ENCODE measurements at places on chromosomes 4 and X. TPM values are rescaled to one million over a fixed set of nuclear protein-coding genes. Genes with fewer than 3 reads are reported as not detected.

Gene SLC10A3
- 9.0 TPM for total RNA-seq

Gene GLRA2
- total RNA-seq, result 0.20 TPM

Gene FAM3A
- total RNA-seq, result 13.7 TPM

Gene IQSEC2
- total RNA-seq, result 6.6 TPM

Gene ANXA10
- not detected for total RNA-seq

Gene ATRX
- 132 TPM for total RNA-seq

DNA sequence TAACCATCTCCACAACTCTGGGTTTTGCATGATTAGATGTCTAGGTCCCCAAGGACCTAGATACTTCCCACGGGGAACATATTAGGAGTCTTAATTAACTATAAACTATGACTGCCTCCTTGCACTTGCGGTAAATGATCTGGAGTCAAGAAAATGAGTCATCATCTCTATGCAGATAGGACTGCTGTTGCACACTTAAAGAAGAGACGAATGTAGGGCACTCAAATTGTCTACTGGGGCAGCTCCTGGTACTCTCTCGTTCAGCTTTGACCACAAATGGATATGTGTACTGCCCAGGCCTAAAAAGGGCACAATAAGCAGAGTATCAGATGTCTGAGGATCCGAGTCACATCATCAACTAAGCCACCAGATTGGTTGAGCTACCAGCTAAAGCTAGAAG lies 1783.4 kb upstream of the AGA start:
- DNase-seq, result no peak

DNA sequence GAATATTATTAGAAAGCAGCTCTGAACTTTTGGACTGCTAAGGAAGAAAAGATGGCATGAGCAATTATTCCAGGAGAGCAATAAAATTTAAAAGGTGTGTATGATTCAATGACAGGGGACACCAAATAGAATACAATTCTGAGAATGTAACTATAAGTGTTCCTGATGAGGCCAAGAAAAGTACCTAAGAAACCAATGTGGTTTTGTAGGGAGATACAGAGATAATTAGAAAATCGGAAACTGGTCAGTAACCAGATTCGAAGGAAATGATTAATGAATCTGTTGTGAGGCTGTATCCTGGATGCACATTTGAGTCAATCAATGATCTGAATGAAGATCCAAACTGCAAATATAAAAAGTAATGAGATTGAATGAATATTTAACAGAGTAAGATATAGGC lies 6.0 kb downstream of the NOA1 start:
- DNase-seq, result no peak

DNA sequence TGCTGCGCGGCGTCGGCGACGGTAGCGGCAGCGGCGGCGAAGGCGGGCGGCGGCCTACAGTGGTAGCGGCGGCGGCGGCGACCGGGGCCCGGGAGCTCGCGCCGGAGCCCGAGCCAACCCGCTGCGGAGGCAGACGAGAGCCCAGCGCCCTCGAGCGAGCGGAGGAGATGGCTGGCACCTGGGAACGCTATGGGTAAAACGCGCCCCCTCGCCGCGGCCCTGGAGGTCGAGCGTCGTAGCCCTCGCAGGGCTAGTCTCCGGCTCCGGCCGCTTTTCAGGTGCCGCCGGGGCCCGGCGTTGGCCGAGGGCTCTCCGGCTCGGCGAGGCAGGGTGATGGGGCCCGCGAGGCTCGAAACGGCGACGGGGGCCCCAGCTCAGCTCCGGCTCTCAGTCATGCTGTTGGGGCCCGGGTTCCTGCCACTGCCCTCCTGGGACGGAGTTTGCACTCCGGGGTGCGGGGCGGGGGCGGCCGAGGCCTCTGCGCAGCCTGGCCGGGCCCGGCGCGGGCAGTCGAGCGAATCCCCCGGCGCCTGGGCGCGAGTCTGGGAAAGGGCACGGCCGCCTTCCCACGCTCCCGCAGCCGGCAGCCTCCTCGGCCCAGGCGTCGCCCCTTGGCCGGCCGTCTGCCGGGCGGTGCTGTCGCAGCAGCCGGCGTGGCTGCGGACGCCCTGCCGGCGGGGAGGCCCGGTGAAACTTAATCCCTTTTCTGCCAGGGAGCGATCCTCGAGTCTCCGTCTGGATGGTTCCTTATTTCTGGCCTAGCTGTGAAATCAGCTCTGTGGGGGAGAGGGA lies 768 bp downstream of the MID2 start:
- DNase-seq, result peak; percentile 15

DNA sequence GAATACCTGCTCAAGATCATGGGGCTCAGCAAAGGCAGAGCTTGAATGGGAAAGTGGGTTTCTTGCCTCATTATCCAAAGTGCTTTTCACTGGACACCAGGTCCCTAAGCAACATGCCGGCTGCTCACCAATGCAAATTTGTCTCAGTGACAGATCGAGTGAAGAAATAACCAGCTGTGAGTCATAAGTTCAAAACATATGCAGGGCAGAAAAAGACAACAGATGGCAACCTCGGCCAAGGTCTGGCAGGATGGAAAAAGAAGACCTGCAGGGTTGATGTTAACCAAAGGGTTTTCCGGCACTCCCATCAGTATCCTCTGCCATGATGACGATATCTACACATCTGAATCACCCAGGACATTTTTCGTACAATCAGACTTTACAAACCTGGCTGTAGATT lies 124.1 kb downstream of the AFAP1 start:
- DNase-seq, result no peak

DNA sequence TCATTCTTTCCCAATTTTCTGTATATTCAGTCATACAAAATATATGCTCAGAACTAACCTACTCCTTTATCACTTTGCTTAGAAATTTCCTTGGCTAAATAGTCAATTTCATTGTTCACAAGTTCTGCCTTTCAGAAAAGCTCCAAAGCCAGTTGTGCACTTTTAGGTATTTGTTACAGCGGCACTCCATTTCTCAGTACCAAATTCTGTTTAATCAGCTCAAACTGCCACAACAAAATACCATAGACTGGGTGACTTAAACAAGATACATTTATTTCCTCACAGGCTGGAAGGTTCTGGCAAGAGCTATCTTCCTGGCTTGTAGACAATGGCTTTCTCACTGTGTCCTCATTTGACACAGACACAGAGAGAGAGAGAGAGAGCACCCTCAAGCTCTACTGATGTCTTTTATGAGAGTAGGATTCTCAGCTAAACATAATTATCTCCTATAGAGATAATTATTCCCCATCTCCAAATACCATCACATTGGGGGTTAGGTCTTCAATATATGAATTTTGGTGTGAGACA lies 188.8 kb upstream of the FSTL5 start:
- DNase-seq, result no peak

GRCh38 chrX:22090181-22090580 lies 58.1 kb downstream of the PHEX start:
- DNase-seq, result no peak

GRCh38 chr4:105651884-105652283 lies 56.6 kb downstream of the INTS12 start:
- DNase-seq, result no peak

- no peak for DNase-seq
Measured at GRCh38 chrX:130560544-130560943, 158.8 kb downstream of the RBMX2 start.

- no peak for DNase-seq
Measured at GRCh38 chr4:94974773-94975172, 217.0 kb downstream of the BMPR1B start.

DNA sequence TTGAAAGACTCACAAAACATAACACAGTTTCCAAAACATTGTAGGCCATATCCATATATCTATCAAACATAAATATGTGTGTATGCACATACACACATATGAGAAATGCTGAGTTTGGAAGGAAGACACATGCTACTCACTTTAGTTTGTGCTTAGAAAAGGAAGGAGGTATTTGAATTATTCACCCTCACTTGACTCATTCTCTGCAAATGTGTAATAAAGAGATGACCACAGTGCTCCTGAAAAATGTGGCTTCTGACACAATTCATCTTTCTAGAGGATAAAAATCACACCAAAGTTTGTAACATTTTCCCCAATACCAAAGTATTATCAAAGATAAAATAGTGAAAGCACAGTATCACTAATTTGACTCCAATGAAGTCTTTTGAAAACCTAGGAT lies 950.1 kb downstream of the FAT4 start:
- no peak for DNase-seq

DNA sequence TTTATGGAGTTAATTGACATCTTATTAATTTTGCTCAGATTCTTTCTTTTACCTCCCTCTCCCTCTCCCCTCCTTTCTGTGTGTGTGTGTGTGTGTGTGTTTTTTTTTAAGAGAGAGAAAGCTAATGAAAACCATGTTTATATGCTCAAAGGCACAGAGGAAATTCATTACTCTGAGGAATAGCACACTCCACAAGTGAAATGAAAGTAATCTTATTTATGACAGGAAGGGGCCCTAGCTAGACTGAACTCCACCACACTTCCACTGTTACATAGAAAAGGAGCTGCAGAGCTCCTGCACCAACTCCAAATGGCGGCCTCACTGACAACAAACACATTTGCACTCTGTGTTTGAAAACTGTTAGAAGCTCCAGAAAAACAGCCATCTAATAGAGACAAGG lies 150.6 kb downstream of the RASL11B start:
- peak; percentile 93 for DNase-seq

DNA sequence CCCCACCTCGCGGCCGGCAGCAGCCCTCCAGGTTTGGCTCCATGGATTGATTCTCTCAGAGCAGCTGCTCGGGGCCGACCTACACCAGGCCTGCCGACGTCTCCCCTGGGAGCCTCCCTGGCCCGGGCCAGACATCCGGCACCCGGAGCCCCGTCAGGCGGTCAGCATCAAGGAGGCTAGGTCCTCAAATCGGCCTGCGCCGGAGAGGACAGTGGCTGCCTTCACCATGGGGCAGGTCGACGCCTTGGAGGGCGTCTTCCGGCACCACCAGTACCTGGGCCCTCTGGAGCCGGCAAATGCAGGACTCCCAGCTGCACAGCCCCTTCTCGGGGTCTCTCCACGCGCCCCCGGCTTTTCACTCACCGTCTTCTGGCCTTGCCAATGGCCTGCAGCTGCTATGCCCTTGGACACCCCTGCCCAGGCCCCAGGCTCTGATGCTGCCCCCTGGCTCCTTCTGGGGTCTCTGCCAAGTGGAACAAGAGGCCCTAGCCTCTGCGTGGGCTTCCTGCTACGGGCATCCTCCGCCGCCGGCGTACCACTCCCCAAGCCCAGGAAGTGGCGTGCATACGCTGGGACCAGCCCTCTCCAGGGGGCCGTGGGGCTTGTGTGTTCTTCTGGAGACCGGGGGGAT lies 341.8 kb downstream of the MAGEB5 start:
- no peak for DNase-seq

DNA sequence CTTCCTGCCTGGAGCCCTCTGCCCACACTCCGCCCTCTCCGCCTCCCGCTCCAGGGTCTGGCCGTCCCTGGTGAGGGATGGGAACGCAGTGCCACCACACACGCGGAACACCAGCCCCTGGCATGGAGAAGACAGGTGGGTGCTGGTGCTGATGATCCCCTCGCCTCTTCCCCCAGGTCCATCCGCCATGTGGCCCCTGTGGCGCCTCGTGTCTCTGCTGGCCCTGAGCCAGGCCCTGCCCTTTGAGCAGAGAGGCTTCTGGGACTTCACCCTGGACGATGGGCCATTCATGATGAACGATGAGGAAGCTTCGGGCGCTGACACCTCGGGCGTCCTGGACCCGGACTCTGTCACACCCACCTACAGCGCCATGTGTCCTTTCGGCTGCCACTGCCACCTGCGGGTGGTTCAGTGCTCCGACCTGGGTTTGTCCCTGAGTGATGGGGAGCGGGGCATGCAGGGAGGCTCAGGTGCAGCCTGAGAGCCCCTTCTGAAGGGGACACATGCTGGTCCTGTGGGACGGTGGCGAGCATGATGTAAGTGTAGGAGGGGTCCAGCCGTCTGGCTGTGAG lies 9.8 kb downstream of the BGN start:
- DNase-seq, result no peak
